ENCODE measurements at places on chromosomes 1 and 21. TPM values are rescaled to one million over a fixed set of nuclear protein-coding genes. Genes with fewer than 3 reads are reported as not detected.

The EDN2 gene
- total RNA-seq = not detected

The INKA2 gene
- 4.0 TPM for total RNA-seq

The FAM78B gene
- total RNA-seq = 7.1 TPM

The PROK1 gene
- not detected for total RNA-seq

The PTGS2 gene
- 0.60 TPM for total RNA-seq

The HFM1 gene
- 0.66 TPM for total RNA-seq

The TRPM2 gene
- total RNA-seq = 11.1 TPM

The TMEM53 gene
- total RNA-seq = 13.7 TPM

The SIM2 gene
- total RNA-seq = 0.23 TPM

The CLCNKB gene
- not detected for total RNA-seq

The SPRR2B gene
- total RNA-seq = not detected

The CDC42 gene
- total RNA-seq = 131 TPM

Data from A375 (cell line).